ENCODE measurements at places on chromosomes 5 and 9.

GRCh38 chr9:71636143-71636839 is 132.0 kb downstream of the CEMIP2 start:
- DNase-seq = no peak

DNA sequence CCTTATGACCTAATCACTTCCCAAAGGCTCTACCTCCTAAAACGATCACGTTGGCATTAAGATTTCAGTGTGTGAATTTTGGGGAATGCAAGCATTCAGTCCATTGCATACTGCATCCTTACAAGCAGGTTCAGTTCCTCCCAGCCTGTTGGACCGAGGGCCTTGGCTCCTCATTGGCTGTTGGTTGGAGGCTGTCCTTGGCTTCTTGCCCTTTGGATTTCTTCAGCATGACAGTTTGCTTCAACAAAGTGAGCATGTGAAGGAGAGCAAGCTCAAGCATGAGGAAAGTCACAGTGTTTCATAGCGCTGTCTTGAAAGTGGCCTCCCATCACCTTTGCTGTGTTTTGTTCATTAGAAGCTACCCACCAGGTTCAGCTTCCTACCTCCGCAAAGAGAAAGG is 109.5 kb downstream of the GADD45G start:
- no peak for DNase-seq

DNA sequence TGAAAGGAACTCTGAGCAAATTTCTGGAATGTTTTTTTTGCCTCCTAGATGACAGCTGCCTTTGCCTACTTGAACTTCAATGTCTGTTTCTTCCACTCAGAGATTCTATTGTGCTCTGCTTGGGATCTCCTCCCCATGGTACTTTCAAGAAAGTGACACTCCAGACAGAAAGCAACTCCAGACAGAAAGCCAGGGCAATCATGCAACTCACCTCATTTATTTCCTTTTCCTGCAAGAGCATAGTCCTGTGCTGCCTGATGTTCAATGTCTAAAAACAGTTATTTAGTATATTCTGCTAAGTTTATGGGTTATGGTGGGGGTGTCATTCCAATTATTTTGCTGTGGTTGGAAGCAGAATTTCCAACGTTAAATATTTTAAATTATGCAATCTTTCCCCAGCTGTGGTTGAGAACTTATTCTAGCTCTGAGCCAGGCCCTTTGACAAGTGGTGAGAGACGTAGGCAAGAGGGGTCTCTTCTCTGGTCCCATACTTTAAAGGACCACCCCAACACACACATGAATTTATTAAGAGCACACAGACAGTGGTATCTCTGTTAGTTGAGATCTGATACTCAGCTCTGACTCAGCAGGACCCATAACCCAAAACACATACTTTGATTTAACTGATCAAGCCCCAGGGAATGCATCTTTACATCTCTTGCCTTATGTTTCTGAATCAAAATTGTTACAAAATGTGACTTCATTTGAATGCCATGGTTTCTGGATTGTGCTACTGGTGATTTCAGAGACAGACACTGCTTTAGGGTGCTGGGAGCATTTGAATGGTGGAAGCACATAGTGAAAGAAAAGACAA is 39.5 kb upstream of the MAMDC2 start:
- DNase-seq = no peak

GRCh38 chr5:128956164-128956563 is 9.1 kb upstream of the SLC27A6 start:
- no peak for DNase-seq

- no peak for DNase-seq
These were observed 470.7 kb upstream of the BRINP1 start for GRCh38 chr9:119839888-119840287.

DNA sequence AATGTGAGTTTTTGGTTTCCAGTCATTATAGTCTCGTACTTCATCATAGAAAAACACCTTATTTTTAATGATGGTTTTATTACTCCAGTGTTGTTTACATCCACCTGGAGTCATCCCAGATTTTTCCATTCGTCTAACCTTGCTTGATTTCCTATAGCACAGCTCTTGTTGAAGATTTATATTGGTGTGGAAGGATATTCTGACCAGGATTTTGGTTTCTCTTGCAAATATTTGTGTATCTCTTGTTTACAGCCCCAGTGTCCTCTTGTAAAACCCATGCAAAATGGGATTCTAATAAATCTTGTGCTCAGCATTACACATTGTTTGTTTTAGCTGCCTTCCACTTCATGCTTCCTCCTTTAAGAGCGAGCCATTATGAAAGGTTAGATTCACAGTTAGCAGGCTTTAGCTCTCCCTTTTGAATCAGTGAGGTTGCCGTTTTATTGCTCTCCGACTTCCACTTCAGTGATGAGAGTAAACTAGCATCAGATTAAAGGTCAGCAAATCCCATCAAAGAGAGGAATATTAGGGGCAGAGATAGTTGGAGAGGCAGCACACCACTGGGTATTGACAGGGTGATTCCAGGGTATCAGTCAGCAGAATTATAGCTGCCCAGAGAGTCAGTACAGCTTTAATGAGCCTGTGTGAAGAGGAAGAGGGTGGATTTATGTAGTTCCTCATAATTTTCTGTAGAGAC is 157.1 kb downstream of the PBX3 start:
- DNase-seq = no peak

GRCh38 chr5:73352649-73353230 is 95.8 kb downstream of the FOXD1 start:
- no peak for DNase-seq

DNA sequence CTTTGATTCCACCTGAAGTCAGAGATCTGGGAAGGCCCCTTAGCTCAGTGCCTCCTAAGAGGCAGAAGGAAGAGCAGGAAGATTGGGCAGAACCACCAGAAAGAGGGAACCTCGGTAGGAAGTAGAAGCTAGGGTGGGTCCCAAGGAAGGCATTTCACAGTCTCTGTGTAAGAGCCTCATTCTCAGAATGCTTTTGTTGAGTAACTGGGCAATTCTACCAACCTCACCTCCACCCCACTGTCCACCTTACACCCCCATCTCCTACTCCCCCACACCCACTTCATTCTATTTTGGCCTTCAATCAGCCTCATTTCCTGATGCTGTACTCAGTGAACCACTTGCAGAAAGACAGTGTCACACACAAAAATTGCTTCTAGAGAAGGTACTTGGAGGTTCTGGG is 3.5 kb downstream of the HBEGF start:
- no peak for DNase-seq

DNA sequence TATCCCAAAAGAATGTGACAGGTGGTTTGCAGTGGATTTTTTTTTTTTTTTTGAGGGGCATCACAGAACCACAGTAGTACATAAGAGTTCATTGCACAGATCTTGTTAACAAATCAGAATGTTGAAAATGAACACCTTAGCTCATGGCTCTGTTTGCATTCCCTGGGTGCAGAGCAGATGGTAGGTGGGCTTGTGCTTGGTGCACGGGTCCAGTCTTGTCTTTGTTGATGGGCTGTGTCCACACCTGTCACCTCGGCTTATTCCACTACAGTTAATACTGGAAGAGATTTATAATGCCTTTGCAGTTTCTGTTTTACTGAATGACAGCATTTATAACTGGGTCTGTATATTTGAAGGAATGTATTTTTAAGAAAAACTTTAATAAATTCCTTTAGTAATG is 146.6 kb downstream of the KDM4C start:
- DNase-seq = no peak

- no peak for DNase-seq
These were observed 9.3 kb upstream of the RBM22 start for GRCh38 chr5:150710165-150710564.

DNA sequence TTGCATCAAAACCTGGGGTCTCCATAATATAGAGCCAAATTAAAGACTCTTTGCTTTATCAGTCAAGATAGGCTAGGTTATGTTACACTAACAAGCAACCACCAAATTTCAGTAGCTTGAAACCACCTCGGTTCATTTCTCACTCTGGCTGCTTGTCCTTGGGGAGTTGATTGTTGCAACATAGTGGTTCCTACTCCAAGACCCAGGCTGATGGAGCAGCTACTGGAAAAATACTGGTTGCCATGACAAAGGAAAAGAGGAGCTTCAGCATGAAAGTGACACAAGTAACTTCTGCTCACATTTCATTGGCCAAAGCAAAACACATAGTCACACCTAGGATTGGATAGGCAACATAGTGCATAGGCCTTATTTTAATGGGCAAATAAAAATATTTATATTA is 18.5 kb upstream of the RCL1 start:
- DNase-seq = no peak

DNA sequence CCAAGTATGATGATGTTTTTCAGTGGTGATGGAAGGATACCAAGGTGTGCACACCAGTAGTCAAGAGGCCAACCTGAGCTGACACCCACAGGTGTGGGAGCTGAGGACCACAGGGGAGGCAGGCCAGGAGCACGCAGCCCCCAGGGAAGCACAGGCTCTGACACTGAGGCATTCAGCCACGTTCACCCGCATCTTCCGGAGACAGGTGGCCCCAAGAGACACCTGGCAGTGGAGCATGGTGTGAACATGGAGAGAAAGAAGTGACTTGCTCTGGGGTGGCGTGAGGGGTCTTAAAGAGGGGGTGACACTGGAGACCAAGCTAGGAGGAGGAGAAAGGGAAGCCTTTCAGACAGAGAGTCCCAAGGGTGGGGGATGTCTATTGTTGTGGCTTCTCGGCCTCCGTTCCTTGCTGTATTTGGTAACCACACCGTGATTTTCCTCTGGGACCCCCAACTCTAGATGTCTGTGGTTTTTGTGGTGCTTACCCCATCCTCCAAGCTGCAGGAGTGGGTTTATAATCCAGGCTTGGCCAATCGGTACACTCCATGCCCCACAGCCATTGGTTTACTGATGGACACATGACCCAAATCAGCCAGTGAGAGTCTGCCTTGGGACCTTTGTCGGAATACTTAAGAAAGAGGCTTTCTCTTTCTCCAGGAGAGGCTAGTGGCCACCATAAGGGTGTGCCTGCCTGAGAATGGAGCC is 84.6 kb downstream of the HRH2 start:
- no peak for DNase-seq

DNA sequence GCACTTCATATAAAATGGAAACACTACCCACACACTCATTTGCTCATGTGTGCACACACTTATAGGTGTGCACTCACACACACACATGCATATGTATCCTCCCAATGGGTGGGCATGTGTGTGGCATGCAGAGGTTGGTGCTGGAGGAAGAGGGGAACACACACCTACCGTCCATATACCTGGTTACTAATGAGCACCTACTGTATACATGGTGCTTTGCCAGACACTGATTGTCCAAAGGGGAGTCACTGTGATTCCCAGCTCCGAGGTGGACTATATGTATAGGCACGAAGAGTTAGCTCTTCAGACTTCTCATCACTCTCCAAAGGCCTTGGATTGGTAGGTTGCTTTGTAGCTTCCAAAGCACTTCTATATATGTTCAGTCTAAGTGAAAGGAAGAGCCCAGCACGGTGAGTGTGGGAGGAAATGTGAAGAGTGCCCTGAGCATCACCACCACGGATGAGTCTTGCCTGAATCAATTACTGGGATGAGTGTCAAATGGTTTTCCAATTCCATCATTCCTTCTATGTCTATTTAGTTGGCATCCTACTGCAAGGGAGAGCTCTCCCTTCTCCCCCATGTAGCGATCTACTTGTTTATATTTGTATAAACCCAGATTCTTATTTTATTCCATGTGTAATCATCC is 12.6 kb upstream of the ERGIC1 start:
- DNase-seq = no peak

DNA sequence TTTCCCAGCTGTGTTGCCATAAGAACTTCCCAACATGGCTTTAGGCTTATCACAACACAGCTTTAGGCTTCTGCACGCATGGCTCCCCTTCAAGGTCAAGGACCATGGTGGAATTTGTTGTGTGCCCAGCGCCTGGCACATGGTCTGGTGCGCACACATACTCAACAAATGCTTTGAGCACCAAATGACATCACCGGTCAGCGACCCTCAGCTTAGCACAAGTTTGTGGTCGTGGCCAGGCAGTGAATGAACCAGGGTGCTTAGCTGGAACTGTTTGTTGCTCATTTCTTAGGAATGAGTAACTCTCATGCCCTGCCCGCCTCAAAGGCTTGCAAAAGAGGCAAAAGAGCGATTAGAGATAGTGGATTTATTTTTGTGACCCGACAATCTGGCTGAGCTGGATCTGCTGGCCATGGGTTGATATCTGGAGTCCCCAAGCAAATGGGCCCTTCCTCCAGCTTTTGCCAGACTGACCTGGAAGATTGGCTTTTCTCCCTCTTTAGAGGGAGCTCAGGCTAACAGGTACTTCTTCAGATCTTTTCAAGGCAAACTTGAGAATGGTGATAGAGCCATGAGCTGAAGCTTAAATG is 58.9 kb downstream of the DAP start:
- no peak for DNase-seq

DNA sequence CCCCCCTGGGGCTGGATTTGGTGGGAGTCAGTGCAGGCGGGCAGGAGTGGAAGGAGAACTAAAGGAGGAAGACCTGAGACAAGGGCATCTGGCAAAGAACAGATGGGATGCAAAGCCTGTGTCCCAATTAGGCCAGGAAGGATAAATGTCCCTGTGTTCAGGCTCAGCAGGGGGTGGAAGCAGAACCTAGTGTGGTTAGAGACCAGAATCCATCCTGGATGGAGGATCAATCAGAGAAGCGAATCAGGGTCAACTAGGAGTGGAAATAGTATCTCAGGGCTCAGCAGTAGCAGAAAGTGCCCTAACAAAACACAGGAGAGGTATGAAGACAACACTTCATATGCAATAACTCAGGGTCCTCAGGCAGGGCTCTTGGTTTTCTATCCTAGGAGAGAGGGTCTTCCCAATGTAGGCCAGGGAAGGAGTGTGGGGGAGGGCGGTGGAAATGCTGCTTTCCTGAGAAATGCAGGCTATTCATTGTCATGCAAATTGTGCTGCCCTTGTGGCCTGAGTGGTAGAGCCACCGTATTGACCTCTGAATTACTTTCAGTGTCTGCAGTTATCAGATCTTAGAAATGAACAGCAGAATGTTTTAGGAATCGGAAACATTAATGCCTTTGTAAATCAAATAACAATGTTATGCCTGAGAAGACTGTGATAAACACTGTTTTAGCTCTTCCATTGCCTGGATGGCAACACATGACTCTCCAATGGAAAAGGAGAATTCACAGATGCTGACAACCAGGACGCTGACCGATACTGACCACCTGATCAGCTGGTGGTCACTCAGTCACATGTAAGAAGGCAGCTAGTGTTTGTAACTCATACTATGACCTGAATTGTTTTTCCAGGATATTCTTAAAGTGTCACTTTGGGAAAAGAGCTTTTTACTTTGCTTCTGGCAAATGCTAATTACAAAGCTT is 323.6 kb downstream of the SEMA5A start:
- no peak for DNase-seq

DNA sequence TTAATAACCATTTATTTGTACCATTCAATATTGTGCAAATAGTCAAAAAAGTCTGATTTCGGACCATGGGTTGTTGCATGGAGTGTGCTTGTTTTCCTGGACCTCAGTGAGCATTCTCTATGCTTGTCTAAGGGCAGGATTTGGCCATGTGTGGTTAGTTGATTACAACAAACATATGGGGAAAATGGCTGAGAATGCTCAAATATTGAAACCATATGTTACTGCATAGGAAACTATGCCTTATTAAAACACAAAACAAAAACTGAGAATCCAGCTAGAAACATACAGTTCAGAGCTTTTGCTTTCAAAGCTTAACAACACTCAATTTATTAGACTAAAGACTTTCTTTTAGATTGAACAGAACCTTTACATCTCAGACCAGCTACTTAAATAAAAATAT is 928.3 kb downstream of the NR2F1-AS1 start:
- DNase-seq = no peak

Measured in activated CD4-positive, alpha-beta T cell treated with anti-CD3 and anti-CD28 coated beads, Interleukin-2, amount 50 U/mL, for 16 hours (primary cell).